ENCODE measurements at places on chromosomes 12 and 14. TPM values are rescaled to one million over a fixed set of nuclear protein-coding genes. Genes with fewer than 3 reads are reported as not detected.

The KCNC2 gene
- total RNA-seq, result not detected

The ZNF705A gene
- not detected for total RNA-seq

The DNAI7 gene
- total RNA-seq, result 0.17 TPM

The AHNAK2 gene
- total RNA-seq, result 106 TPM

The MDP1 gene
- total RNA-seq, result 22.1 TPM

The INSM2 gene
- total RNA-seq, result not detected

The LIN7A gene
- 9.5 TPM for total RNA-seq

The YY1 gene
- total RNA-seq, result 40.8 TPM

The ADCY6 gene
- total RNA-seq, result 53.2 TPM

The TPH2 gene
- total RNA-seq, result not detected

The SOAT2 gene
- not detected for total RNA-seq

The SLC17A8 gene
- not detected for total RNA-seq

The KRT73 gene
- not detected for total RNA-seq

The DHH gene
- under 0.01 TPM for total RNA-seq

The PLBD1 gene
- 5.4 TPM for total RNA-seq

The SERPINA1 gene
- under 0.01 TPM for total RNA-seq

The HOXC6 gene
- total RNA-seq, result 0.17 TPM

The COCH gene
- total RNA-seq, result 0.51 TPM

The BAZ1A gene
- total RNA-seq, result 35.2 TPM

The ADAM21 gene
- total RNA-seq, result 0.66 TPM

The C14orf39 gene
- total RNA-seq, result not detected

The LDHB gene
- total RNA-seq, result 628 TPM

The SLCO1B1 gene
- total RNA-seq, result not detected

The RIMKLB gene
- total RNA-seq, result 13.0 TPM

The IRF2BPL gene
- total RNA-seq, result 36.0 TPM
